ENCODE measurements at places on chromosomes 13 and 19.

DNA sequence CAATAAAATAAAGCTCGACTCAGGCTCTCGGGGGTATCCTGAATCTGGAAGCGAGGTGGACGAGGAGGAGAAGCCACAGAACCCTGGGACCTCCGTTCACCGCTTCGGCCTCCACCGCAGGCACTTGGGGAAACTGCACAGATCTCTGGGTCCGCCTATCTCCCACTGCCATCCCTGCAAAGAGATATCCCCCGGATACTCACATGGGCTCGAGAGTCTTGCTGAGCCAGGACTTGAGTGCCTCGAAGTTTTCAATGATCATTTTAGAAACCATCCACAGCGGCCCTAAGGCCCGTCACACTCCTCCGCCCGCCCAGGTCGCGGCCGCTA lies 589 bp downstream of the RBM26 start:
- DNase-seq: no peak

DNA sequence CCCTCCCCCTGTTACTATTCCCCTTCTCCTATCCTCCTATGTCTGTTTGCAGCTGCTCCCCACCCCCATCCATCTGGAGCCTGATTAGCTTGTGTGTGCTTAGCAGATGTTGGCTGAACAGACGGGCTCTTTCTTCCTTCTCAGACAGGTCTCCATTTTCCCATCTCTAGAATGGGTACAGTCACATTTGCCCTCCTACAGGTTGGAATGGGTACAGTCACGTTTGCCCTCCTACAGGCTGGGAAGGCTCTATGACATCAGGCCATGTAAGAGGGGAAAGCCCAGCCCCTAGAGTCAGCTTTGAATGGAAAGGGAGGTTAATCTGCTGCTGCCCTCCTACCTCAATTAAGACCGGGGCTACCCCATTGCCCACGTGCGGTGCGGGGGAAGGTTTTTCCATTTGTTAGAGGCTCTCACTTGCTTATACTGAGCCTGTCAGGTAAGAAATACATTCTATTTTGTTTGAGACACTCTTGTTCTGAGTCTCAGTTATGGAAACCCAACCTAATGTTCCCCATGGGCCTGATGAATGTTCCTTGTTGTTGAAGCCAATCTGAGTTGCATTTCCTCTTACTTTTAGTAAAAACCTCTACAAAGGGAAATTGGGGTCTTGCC lies 2.2 kb upstream of the CLEC17A start:
- DNase-seq: no peak

DNA sequence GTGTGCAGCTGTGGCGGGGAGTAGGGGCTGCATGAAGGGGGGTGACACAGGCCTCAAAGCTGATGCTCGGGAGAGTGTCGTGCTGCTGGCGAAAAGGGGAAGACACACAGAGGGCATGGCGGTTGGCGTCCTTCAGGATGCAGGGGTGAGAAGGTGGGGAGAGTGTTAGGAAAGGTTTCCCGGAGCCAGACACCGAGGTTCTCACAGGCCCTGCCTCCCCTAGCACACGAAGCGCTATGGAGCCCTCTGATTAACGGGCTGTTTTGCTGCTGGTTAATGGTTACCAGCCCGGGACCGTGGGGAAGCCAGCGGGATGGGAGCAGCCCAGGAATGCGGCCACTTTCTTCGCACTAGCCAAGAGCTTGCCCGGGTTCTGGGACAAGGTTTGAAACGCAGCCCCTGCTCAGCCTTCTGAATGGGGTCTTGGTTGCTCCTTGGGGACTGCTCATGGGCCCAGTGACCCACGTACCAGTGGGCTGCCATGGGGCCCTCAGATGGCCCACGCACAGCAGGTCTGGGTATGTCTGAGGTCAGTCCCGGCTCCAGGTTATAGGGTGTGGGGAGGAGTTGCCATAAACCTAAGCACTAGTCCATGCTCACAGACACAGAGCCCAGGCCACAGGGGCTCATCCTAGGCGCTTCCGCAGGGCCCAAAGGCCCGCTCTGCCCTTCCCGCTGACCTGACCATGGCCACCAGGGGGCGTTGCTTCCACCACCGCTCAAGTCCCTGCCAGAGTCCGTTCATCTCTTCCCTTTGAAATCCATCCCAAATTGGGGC lies 31.3 kb upstream of the ISYNA1 start:
- DNase-seq: peak; percentile 33

DNA sequence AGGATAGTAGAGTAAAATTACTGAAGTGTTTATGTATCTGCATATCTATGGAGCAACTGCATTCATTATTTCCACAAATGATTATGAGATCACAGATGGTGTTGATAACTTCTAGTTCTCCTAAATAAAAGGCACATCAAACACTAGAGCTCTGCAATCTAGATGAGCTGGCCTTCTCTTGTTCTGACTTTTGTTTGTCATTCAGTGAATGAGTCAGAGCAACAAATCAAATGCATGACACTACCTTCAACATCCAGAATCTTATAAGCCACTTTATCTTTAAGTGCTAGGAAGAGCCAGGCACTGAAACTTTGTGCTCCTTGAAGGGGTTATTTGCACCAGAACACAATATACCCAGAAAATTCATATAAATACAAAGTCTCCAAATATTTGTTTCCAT lies 456.0 kb downstream of the PCDH17 start:
- no peak for DNase-seq

DNA sequence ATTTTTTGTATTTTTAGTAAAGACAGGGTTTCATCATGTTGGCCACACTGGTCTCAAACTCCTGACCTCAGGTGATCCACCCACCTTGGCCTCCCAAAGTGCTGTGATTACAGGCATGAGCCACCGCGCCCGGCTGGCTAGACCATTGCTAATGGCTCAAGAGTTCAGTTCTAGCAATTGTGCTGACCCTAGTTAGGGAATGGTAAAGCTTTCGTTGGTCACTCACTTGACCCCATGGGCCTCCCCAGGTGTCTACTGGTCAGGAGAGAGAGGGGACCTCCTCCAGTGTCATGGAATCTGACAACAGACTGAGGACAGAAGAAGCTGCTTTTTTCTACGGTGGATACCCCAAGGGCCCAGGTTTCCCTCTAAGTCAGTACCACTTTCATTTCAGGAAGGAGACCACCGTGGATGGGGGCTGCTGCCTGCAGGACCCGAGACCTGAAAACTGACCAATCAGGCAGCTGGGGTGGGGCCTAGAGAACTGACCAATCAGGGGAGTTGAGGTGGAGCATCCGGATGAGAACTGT lies 575 bp upstream of the ZNF556 start:
- DNase-seq: no peak

DNA sequence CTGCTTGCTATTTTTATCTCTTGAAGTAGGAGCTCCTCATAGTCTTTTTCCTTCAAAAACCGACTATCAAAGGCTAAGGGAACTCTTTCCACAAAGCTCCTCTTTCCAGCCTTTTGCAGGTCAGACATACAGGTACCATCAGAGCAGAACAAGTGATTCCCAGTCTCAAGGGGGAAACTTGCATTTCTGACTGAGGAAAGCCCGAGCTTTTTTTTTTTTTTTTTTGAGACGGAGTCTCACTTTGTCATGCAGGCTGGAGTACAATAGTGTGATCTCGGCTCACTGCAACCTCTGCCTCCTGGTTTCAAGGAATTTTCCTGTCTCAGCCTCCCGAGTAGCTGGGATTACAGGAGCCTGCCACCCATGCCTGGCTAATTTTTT lies 32.0 kb downstream of the RUBCNL start:
- no peak for DNase-seq
